ENCODE measurements at places on chromosomes 6 and 20. TPM values are rescaled to one million over a fixed set of nuclear protein-coding genes. Genes with fewer than 3 reads are reported as not detected.

- DNase-seq: no peak
These were observed 36.8 kb downstream of the PSMB9 start for GRCh38 chr6:32890831-32891230.

DNA sequence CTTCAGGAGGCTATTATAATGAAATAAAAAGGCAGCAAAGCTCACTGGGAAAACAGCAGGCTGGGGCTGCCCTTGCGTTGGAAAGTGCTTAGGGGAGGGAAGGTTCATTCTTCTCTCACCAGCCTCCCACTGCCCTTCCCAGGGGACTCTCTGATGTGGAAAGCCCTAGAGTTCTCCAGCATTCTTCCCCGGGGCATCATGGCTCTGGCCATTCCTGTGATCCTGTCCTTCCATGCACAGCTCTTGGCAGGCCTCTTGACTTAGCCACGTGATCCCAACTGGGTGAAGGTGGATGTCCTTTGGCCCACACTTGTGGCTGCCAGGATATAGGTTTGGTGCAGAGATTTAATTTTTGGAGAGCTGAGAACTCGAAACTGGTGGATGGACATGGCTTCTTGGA, 58.0 kb upstream of the ZNF831 start:
- no peak for DNase-seq

GRCh38 chr6:106631346-106631745, 2.0 kb downstream of the QRSL1 start:
- no peak for DNase-seq

DNA sequence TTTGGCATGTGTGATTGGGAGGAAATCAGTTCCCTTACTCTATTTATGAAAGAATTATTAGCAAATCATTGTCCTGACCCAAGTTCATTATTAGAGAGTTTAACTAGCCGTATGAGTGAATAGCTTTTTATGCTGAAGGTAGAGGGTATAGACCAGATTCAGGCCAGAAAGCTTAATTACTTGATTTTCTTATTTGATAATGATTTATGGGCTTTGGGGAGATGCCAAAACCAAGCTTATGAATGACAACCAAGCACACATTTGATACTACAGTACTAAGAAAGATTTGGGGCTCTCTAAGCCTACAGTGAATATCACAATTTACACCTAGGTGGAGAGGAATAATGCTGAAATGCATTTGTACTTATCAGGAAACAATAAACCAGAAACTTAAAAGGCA, 193.2 kb downstream of the ARHGAP18 start:
- DNase-seq: no peak

GRCh38 chr6:6287415-6287814, 33.0 kb downstream of the F13A1 start:
- DNase-seq: no peak

MYB gene
- 2.7 TPM for total RNA-seq

COL20A1 gene
- 1.3 TPM for total RNA-seq

CD24 gene
- 193 TPM for total RNA-seq

ID4 gene
- 3.0 TPM for total RNA-seq

All from Daoy (cell line).